Coronary artery (tissue), 2 donors: ENCODE measurements at places on chromosomes 4 and X.
A peak's percentile ranks its signal among the peaks of the same experiment; 100 is the strongest.

DNA sequence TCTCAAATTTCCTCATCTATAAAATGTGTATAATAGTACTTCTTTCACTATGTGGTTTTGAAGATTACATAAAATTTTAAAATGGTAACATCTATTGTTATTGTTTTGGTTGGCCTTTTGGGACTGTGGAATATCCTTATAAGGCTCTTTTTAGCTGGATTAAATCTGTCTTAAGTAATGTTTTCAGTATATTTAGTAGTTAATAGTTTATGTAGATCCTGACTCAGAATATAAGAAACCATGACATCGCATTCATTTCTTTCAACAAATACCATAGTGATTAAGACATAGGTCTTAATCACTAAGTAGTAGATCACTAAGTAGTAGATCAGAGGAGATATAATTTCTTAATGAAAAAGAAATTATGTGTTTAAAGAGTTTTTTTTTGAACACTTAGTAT, 48.5 kb downstream of the MRPL1 start:
- DNase-seq: no peak

GRCh38 chrX:133670383-133670782, 255.1 kb upstream of the GPC4 start:
- no peak for DNase-seq

GRCh38 chr4:150354214-150354796, 227.6 kb upstream of the MAB21L2 start:
- DNase-seq: no peak

DNA sequence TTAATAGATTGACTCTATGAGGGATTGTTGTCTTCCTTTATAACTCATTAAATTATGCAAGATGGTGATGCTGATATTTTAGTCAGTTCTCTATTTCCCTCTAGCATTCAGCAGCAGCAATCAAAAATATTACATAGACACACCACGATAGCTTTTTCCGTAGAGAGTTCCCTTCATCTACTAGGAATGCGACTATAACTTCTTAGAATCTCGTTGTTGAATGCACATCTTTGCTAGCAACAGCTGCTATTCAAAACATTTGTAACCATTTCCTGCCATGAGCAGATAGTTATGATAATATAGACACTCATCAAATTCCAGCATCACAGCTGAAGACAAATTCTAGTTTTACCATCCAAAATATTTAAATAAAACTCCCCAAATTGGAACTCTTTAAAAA, 147.4 kb upstream of the FGF13 start:
- no peak for DNase-seq

GRCh38 chr4:183214912-183215488, 105.1 kb downstream of the CLDN22 start:
- DNase-seq: no peak

DNA sequence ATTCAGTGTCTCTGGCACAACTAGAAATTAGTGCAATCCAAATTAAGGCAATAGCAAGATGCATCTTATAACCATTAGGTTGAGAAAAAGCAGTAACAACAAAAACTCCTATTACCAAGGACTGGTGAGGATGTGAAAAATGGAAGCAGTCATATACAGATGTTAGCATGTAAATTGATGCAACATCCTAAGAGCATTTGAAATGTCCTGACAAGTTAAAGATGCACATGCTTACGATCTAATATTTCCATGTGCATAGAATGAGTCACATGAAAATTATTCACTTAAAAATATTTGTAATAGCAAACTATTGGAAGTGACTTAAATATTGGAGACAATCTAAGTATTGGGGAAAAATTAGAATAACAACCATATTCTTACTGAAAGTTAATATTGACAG, 163.0 kb downstream of the FAM13A start:
- DNase-seq: no peak

DNA sequence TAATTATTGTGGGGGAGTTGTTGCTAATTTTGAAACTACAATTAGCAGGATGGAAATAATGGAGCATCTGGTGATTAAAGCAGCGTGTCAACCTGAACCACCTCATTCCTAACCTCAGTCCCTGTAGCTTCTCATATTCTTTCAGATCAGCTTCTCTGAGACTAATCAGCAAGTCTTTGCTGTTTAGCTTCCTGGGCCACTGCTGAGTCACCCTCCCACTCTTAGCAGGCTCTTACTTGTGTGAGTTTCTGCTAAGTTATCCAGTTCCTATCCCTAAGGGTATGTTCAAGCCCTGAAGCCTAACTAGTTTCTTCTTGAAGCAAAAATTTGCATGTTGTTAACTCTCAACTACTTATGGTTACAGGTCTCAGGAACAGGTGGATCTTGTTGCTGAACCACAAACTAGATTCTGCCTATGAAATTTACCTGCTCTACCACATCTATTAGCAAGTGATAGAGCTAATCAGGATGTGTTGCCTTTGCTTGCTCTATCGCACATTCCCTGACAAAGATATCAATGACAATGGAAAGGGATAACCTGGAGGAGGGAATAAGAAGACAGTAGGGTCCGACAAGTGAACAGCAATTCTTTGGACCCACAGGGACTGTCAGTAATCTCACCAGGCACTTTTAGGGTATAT, 134.2 kb downstream of the EIF4E start:
- no peak for DNase-seq

GRCh38 chrX:111071542-111072277, 24.3 kb upstream of the PAK3 start:
- DNase-seq: no peak

DNA sequence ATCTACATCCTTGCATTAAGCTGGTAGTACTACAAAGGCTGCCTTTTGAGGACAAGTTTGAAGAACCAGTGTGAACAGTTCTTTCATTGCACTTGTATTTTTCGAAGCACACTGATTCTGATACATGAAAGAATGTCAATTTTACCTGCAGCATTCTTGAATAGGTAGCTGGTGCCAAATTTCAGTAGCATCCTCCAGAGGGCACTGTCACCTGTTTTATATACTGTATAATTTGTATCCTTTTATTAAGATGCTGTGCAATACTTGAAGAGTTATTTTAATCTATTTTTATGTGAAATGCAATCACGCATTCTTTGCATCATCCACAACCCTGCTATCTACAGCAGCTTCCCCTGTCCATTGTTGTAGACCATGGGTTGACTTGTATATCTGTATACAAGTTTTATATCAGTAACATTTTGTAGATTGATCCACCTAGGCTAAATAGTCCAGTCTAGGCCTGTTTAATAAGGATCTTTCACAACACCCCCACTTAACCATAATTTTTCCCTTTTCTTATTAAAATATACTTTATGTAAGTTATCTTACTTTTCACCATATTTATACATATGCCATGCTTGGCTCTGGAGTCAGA, 325.7 kb downstream of the PCDH7 start:
- no peak for DNase-seq

GRCh38 chr4:104451573-104451972, 43.1 kb downstream of the CXXC4 start:
- DNase-seq: no peak

- DNase-seq: no peak
These were observed 42.2 kb upstream of the PTCHD1 start for GRCh38 chrX:23292354-23292987.

DNA sequence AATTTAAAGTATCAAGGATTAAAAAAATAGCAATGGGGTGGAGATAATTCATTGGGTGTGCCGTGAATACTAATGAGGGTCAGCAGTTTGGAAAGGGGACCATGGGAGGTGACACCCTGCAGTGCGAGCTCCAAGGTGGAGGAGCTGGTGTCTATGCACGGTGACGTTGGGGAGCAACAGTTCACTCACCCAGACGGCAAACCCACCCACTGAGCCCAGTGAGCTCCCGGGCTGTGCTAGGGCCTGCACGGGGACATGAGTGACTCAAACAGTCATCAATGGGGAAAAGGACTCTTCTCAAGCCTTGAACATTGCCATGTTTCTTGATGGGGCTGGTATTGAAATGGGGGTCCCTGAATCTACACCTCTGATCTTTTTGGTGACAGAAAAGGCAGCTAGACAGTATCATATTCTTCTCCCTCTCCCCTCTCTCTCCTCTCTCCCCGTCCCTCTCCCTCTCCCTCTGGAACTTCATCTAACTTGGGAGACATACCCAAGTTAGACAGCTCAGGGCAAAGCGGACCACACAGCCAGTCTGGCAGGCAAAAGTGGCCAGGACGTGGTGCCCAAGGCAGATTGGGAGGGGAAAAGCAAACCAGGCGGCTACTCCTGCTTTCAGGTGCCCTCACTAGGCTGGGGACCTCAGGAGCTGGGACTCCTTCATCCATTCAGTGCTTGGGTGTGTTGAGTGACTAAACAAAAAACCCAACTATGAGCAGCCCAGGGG, 26.3 kb upstream of the PPP2R2C start:
- DNase-seq: peak; percentile 62

DNA sequence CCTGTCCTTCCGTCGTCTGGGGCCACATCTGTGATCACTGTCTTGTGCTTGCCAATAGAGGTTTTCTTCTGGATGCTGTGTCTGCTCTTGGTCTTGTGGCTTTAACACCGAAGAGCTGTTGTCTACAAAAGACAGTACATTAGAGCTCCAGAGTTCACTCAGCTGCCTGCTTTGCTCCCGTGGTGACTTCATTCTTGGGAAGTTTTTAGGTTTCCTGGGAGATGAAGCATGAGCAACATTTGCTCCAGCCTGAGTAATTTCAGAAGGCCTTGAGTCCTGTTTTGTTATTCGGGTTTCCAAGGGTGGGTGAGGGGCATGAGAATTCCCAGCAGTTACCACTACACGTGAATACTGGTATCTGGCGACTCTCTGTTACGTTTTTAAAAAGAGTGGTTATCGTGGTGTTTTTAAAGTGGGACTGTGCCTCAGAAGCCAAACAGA, 189.2 kb downstream of the SHROOM3 start:
- peak; percentile 91 for DNase-seq

DNA sequence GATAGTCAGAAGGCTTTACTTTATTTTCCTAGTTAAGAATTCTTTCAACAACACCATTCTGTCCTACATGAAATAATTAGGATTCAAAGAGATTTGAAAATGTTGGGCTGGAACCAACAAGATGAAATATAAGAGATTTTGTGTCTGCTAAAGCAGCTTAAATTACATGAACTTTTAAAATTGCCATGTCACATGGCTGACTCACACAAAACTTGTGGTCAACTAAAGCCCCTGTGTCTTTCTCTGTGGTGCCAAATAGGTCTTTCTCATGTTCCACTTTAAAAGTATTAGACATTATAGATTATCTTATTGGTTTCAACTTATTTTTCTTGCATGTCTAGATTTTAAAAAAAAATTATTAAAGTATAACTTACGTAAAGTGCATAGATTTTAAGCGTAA, 60.8 kb upstream of the FHL1 start:
- DNase-seq: no peak

DNA sequence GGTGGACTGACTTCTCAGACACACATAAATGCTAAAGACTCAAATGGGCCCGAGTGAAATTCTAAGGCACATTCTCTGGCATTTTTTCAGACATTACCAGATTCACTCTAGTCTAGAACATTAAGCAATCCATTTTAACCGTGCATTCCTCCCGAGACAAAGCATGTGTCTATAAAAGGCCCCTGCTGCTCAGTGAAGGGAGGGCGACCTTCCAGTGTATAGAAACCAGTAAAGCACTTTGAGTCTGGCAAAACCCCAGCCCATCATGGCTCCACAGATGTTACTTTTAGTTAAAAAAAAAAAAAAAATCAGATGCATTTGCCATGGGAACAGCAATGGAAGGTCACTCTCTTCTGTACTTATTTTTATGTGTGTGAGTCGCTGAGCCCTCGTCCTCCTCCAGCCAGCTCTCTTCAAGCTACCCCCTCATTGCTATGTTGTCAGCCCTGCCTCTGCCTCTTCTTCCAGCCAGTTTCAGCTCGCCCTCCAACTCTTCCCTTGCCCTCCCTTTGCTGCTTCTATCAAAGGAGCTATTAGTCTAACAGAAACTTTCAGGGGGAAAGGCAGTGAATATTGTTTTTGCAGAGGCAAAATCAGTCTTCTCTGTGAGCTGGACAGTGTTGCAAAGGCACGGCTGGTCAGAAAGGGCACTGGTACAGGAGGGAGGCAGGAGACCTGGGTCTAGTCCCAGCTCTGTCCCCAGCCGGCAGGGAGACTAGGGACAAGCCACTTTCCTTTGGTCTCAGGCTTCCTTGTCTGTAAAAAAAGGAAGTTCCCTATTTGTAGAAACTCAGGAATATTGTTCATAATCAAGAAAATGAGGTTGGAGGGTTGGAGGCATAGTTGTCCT, 644.2 kb downstream of the ZNF674 start:
- no peak for DNase-seq

- no peak for DNase-seq
These were observed 283.7 kb downstream of the RAPGEF2 start for GRCh38 chr4:159386620-159387019.

GRCh38 chr4:175752664-175753063, 59.4 kb downstream of the GPM6A start:
- no peak for DNase-seq

GRCh38 chr4:53014881-53015280, 152.8 kb downstream of the RASL11B start:
- DNase-seq: no peak

GRCh38 chr4:181503687-181504390, 739.4 kb upstream of the TENM3 start:
- DNase-seq: no peak

GRCh38 chrX:22325096-22325495, 52.4 kb downstream of the CBLL2 start:
- no peak for DNase-seq

DNA sequence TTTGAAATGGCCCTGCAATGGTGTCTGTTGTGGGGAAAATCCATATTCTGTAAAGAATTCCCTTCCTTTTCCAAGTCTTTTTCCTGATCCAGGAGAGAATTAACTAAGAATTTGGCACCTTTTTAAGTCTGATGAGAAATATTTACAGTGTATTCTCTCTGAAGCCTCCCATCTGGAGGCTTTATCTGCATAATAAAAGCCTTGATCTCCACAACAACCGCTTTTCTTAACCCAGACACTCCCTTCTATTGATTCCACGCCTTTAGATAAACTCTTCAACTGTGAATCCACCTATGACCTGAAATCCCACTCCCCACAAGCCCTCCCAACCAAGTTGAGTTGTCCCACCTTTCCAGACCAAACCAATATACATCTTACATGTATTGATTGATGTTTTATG, 43.1 kb upstream of the TMPRSS11E start:
- DNase-seq: no peak

DNA sequence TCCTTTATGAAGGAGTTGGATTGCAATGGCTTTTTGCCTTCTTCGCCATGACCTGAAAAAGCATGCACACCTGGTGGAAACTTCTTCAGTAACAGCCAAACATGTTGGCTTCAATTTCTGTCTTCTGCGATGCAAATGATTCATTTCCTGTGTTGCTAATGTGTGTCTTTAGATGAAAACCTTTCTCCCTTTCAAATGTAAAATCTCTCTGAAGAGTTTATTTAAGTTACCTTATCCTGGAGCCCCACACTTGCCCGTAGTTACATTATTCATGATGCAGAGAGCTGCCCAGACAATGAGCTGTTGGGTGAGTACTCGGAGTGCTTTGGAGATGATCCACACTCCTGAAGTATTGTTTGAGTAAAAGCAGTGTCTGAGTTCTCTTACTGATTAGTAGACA, 1100.9 kb downstream of the RPA4 start:
- no peak for DNase-seq
